ENCODE measurements at places on chromosomes 3 and 15. TPM values are rescaled to one million over a fixed set of nuclear protein-coding genes. Genes with fewer than 3 reads are reported as not detected.

DNA sequence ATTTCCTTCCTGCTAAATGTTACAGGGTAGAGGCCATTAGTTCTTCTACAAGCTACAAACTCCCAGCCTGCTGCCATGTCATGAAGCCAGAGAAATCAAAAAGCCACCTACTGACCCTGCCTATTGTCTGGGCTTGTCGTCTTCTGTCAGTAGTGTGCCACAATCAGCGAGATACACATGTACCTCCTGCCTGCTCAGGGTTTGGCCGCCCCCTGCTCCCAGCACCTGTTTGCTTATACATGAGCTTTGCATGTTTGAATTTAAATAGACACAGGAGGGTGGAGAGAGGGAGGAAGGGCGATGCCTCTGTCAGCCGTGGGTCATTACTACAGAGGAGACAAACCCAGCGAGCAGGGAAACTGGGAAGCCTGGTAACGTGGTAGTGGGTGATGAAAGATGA is 106.1 kb downstream of the ROBO2 start:
- no peak for DNase-seq

DNA sequence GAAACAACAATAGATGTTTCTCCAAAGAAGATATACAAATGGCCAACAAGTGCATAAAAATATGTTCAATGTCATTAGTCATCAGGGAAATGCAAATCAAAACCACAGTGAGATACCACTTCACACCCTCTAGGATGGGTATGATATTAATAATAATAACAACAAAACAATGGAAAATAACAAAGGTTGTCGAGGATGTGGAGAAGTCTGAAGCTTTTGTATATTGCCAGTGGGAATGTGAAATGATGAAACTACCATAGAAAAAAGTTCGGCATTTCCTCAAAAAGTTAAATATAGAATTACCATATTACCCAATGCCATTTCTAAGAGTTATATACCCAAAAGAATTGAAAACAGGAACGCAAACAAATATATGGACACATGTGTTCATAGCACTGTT is 10.8 kb downstream of the BHLHE40 start:
- DNase-seq = no peak

GRCh38 chr15:96622714-96623113 is 292.2 kb downstream of the NR2F2 start:
- DNase-seq = no peak

The C3orf20 gene
- total RNA-seq = 0.18 TPM

The GNAT1 gene
- not detected for total RNA-seq

The EIF4A2 gene
- total RNA-seq = 359 TPM

Measured in sciatic nerve (tissue), 2 donors.